ENCODE measurements at places on chromosomes 4 and X.

- no peak for DNase-seq
Measured at GRCh38 chr4:152385551-152385950, 150.3 kb downstream of the FBXW7 start.

DNA sequence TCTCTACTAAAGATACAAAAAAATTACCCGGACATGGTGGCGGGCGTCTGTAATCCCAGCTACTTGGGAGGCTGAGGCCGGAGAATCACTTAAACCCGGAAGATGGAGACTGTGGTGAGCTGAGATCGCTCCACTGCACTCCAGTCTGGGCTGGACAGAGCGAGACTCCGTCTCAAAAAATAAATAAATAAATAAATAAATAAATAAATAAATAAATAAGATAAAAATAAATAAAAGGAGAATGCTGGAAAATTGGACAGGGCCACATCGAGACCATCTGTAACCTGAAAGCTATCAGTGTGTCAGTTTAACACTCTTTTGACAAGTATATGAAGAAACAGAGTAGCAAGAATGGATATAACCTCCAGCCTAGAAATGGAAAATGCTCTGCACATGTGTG lies 15.7 kb upstream of the FAT1 start:
- DNase-seq = no peak

DNA sequence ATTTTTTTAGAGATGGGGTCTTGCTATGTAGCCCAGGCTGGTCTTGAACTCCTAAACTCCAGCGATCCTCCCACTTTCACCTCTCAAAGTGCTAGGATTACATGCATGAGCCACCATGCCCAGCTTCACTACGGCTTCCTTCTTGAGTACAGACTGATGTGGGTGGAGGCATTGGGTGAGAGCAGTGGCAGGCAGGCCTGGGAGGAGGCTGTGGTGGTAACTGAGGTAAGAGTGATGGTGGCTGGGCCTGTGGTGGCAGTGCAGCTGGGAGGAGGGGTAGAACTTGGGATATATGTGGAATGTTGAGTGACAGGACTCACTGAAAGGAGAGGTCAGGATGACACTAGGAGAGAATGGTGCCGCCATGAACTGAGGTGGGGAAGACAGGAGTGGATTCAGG lies 80.9 kb downstream of the MED28 start:
- no peak for DNase-seq

- DNase-seq = no peak
Measured at GRCh38 chr4:16075975-16076757, 7.7 kb downstream of the PROM1 start.

GRCh38 chr4:38788317-38788716 lies 5.5 kb upstream of the TLR10 start:
- DNase-seq = no peak

DNA sequence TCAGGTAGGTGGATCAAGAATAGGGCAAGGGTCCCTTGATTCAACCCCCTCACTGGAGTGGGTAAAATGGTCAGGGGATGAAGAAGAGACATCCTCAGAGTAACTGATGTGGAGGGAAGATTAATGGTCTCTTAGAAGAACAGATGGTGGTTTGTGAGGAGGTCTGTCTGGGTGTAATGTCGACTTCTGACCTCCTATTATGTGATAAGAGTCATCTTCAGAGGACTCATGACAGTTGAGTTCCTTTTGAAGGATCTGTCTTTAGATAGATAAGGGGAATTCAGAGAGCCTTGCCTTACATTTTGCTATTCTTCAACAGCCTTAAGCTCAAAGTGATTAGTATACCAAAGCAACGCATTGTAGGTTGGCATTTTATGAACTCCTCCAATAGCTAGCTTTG lies 27.1 kb upstream of the MAGEA8 start:
- no peak for DNase-seq

DNA sequence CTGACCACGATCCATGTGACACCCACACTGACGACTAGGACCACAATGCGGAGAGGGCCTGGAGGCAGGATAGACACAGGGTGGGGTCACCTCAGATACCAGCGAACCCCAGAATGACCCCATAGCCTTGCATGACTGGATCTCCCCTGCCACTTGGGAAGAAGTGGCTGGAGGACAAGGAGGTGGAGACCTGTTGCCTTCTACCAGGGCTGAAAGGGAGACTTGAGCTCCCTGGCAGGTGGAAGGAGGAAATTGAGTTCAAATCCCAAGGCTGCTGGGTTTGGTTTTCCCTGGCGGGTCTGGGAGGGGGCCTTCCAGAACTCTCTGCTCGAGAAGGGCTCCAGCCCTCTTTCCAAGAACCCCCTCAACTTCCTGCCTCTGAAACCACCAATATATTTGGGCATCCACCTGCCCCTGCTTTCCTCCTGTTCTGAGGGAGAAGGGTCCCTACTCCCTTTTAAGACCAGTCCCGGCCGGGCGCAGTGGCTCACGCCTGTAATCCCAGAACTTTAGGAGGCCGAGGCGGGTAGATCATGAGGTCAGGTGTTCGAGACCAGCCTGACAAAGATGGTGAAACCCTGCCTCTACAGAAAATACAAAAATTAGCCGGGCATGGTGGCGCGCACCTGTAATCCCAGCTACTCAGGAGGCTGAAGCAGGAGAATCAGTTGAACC lies 3.0 kb downstream of the FAM3A start:
- no peak for DNase-seq

- no peak for DNase-seq
Measured at GRCh38 chr4:54657551-54658251, at the start of gene KIT. KIT (plus strand) TSS chr4:54657957; CDS start chr4:54658015, 58 bp downstream.

DNA sequence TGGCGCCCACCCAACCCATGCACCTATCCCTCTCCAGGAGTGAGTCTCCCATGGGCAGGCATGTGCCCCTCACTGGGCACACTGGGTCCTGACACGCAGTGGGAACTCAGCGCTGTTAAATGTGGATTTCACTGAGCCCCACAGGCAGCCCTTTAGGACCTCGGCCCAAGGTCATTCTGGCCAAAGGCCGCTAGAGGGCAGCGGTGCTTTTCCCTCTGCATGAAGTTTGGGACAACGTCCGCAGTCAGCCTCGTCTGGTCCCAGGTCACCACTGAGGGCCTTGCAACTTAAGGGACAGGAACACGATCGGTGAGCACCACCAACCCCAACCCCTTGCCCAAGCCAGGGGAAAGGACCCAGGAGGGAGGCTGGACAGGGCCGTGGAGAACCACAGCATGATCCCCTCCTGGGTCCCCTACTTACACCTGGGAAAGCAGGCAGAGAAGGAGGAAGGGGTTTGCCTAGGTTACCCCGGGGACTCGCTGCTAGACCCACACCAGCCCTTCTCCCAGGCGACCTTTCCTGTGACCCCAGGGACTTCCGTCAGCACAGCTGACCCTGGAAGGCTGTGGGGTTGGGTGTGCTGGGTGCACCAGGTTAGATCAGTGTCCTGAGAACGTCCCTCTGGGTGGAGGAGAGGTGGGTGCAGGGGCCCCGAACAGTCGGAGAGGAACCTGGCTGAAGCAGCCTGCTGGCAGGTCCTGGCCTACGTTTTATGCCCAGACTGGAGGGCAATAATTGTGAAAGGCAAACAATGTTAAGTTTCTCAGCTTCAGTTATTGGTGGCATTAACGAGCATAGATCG lies 24.0 kb downstream of the CYTL1 start:
- DNase-seq = peak; percentile 18

DNA sequence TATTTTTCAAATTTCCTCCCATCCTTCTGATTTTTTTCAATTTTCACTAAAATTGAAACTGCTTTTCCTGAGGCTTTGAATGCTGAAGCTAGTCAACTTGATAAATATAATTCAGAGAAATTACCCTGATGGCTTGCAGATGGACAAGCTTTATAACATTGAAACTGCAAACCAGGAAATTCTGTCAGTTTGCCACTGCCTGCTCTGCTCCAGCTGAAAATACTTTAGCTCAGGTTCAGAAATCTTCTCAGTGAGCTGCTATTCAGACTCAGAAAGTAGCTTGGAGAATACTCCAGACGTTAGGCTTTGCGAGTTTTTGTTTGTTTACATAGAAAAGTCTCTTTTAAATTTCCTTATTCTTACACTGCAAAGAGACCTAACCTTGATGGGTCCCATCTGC lies 1574.7 kb downstream of the STIM2 start:
- DNase-seq = no peak

GRCh38 chr4:149952716-149953115 lies 125.5 kb upstream of the DCLK2 start:
- DNase-seq = no peak

DNA sequence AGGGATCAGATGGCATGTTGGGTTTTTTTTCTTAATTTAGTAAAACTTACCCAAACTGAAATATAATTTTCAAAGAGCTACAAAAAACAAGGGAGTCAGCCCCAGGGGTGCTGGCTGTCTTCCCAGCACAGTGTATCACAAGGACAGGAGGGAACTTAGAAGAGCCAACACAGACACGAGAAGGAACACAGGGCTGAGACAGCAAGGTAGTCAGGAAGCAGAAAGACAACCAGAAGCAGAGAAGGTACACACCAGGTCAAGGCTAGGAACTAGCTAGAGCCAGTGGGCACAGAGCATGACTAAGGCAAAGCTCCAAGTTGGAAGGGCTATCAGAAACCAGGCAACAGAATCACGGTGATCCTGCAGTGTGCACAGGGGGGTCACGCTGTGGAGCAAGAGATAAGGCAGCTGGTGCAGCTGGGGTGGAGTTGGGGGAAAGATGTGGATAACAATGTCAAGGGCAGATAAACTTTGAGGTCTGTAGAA lies 168.7 kb downstream of the NR3C2 start:
- DNase-seq = no peak

GRCh38 chr4:58732973-58733372 lies 1622.8 kb upstream of the IGFBP7 start:
- DNase-seq = no peak

GRCh38 chr4:152455311-152455710 lies 80.6 kb downstream of the FBXW7 start:
- DNase-seq = no peak

- no peak for DNase-seq
Measured at GRCh38 chrX:31589503-31589902, 517.7 kb upstream of the FTHL17 start.

DNA sequence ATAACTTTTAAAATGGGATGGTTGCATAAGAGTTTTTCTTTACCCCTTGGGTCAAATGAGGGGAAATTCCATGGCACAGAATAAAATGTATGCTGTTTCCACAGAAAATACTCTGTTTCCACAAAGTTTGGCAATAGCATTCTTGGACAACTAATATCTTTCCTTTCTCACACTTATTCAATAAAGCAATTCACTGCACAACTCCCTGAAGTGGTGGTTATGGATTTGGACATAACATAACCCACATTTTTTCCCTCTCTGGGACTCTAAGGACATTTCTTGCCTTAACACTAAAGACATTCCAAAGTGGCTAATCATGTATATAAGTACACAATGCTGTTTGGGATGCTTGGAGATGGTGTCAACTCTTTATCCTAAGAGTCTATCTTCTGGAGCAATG lies 51.7 kb upstream of the GPM6B start:
- DNase-seq = no peak

GRCh38 chr4:123412091-123412505 lies 15.5 kb downstream of the SPRY1 start:
- no peak for DNase-seq

DNA sequence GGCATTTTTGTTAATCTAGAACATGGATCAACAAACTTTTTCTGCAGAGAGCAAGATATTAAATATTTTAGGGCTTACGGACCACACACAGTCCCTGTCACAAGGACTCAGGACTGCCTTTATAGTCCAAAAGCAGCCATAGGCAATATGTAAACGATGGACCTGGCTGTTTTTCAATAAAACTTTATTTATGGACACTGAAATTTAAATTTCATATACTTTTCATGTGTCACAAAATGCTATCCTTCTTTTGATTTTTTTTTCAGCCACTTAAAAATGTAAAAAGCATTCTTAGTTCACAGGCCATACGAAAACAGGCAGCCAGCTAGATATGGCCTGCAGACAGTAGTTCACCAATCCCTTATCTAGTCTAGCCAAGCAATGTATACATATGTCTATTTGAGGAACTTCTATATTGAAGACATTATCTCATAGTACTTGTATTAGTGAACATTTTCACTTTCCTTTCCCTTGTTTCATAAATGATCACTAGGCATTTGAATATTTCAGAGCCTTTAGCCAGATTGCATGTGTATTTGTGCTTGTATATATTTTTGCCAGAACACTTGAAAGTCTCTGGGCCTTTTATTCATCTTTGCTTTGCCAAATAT lies 350.9 kb downstream of the RPA4 start:
- no peak for DNase-seq

All from thoracic aorta (tissue), 2 donors.